Effector memory CD8-positive, alpha-beta T cell (primary cell): ENCODE measurements at places on chromosomes 6 and 20.

- no peak for DNase-seq
Measured at GRCh38 chr6:103983011-103983410, 876.7 kb downstream of the HACE1 start.

DNA sequence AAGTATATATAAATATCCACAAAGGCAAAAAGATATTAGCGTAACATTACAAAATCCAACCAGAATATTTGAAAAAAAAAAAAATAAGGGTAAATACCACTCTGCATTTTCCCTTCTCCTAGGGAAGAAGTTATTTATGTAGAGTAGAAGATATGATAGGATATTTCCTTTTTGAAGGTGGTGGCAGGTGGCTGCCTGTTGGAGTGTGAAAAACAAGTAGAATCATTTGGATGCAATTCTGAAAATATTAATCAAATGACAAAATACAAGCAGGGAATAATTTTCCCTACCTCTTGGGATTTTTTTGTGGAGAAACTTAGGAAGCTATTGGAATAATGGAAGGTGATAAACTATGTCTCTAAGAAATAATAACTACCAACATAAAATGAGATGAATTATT, 62.5 kb upstream of the OGFRL1 start:
- DNase-seq: no peak

- DNase-seq: no peak
Measured at GRCh38 chr6:147023148-147023547, 181.1 kb upstream of the STXBP5 start.

- no peak for DNase-seq
Measured at GRCh38 chr6:129516787-129517186, 193.2 kb downstream of the ARHGAP18 start.

DNA sequence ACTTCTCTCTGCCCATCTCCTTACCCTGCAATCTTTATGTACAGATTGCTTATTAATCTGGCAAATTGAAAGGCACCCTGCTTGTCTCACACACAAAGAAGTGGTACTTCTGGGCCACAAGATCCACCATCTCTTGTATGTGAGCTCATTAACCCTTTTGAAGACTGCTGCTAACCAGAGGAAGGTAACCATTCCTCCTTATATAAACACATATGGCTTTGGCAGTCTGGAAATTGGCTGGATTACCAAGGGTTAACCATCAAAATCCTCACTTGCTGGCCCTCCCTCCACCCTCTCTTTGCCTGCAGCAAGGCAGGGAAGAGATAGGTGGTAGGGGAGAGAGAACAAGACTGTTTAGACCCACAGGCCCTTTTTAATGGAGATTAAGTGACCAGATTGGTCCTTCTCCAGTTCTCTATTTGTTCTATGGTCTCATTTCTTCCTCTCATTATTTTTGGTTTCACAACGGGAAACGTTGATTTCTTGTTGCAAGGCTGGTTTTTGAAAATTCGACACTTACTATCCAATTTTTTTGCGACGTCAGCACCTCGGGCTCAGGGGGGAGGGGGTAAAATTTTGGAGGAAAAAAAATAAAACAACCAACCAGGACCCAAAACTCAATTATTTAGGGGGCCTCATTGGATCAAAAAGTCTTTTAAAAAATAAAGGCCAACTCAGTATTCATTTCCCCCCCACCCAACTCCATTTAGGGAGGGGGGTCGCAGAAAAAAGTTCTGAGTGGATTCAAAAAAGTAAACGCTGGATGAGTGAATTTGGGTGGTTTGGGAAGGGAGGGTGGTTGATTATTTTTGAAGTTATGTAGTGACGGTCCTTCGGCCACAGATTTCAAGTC, 859 bp downstream of the PPP1R10 start:
- DNase-seq: peak; percentile 45

- DNase-seq: no peak
Measured at GRCh38 chr6:44649365-44650025, 262.0 kb downstream of the CDC5L start.

DNA sequence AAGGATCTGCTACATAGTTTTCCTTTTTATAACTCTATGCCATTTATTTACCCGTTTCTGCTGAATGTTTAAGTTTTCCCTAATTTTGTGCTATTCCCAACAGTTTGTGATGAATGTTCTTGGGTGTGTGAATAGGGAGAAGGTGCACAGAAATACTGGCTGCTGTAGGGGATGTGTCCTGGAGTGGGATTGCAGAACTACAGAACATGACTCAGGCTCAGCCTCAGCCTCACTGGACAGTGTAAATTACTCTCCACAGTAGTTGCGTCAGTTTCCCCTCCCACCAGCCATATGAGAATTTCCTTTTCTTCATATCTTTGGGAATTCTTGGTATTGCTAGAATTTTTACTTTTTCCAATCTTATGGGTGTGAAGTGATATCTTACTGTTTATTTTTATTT, 57.0 kb downstream of the SLX4IP start:
- DNase-seq: no peak

- DNase-seq: no peak
Measured at GRCh38 chr6:138691595-138692057, 81.9 kb upstream of the CCDC28A start.

- no peak for DNase-seq
Measured at GRCh38 chr6:105711216-105711615, 308.3 kb upstream of the PREP start.

DNA sequence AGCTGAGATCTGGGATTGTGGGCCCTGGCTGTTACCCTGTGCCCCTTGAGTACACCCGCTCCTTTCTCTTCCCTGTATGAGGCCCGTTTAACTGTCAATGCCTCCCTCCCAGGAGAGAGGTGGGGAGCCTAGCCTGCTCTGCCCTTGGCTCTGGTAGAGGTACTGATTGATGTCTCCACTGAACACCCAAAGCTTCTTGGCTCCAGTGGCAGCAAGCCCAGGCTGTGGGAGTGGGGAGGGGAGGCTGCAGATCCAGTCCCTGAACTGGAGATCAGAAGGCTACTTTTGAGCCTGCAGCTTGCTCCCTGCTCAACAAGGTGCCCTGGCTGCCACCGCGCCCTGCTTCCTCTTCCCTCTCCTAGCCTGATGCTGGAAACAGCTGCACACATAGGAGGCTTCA, 7.5 kb downstream of the LRRC73 start:
- DNase-seq: no peak

GRCh38 chr6:119148098-119148824, 69.8 kb upstream of the FAM184A start:
- DNase-seq: no peak

DNA sequence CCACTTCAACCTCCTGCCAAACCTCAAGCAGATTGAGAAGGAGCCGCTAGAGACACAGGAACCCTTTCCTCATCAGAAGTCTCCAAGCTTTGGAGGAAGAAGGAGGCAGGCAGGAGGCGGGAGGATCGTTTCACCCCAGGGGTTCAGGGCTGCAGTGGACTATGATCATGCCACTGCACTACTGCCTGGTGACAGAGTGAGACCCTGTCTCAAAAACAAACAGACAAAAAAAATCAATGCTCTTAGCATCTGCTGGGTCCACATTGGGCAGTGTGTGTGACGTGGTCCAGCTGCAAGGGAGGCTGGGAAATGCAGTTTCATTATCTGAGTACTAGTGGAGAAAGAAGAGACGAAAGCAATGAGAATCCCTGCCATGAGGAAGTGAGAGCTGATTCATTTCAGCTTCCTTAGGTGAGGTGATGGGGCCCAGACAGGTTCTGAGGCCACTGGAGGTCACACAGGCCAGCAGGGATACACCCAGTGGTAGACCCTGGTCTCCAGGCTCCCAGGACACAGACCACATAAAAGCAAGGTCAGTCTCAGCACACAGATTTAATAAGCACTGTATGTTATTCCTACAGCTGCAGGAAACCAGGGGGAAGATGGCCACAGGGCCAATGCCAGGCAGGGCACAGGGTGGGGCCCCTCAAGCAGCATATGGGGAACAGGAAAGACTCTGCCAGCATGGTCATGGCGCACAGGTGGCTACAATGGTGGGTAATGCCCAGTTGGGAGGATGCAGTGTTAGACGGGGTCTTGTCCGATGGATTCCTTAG, 4.3 kb downstream of the GFRA4 start:
- DNase-seq: no peak

- DNase-seq: no peak
Measured at GRCh38 chr6:68726337-68726736, 91.3 kb downstream of the ADGRB3 start.

DNA sequence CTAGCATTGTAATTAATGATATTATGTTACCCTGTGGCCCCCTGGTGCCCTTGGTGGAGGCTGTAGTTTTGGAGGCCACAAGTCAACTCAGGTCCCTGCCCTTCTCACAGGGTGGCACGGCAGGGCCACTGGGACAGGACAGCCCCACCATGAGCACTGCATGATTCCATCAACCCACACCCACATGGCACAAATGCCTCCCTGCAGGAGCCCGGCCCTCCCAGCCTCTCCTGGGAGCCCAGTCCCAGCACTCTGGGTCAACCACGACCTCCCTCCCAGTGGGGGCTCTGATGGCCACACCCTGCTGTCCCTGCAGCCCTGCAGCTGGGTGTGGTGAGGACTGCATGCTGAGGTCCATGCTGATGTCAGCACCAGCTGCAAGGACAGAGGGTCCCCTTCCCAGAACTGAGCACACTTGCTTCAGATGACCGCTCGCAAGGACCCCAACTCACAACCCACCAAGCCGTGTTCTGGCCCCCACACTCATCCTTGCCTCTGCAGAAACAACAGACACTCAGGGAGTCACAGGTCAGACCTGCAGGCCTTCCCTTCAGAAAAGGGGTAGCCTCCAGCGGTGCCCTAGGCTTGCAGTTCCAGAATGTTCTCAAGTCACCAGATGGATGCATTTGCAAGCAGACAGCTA, 15.7 kb upstream of the CST7 start:
- DNase-seq: no peak

DNA sequence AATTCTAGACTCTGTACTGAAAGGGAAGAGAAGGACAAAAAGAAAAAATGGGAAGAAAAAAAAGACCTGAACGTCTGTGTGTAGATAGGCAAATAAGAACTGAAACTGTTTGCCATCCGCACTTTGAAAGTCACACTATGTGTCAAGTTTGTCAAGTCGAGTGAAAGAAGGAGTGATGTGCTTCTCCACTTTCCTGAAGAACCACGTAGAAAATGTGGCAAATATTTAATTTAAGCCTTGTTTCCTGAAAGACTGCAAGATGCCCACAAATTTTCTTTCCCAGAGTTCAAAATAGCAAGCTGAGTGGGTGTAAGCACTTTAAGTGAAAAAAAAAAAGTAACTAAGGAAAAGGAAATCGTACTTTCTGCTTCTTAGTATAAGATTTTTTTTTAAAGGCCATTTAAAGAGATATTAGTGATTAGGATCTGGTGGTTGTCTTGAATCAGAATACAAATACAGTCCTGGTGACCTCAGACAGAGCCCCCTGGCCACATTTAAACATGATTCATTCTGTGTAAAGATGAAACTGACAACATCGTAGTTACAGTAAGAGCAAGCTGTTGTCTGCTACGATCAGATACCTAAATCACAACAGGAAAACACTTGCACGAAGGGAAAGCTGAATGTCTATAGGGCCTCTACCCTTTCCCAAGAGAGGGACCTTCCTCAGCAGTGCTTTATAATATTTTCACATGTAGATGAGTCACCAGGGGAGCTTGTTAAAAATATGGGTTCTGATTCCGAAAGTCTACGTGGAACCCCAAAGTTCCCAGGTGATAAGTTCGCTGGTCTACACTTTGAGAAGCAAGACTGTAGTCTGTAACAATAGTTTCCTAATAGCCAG, 102.3 kb downstream of the HIVEP2 start:
- DNase-seq: peak; percentile 20

- DNase-seq: no peak
Measured at GRCh38 chr20:51077686-51078060, 54.8 kb upstream of the KCNG1 start.

- DNase-seq: no peak
Measured at GRCh38 chr20:52749938-52750337, 222.2 kb upstream of the TSHZ2 start.

- DNase-seq: no peak
Measured at GRCh38 chr20:37408302-37409193, 62.6 kb downstream of the SRC start.

DNA sequence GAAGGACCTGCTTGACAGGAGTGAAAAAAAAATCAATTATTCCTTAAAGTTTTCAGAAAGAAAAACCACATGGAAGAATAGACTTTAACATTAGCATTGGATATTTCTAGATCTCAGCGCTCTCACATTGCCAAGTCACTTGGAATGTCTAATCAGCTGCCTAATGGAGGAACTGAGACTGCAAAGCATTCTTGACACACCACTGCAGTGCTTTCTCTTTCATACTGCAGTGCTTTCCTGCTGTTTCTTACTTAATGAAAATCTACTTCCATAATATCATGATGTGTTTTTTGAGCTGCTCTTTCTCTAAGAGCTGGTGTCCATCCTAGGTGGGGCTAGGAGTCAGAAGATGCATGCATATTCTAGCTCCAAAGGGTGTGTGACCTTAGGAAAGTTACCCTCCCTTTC, 20.4 kb upstream of the MCM3 start:
- no peak for DNase-seq

- no peak for DNase-seq
Measured at GRCh38 chr6:16181439-16182297, 52.8 kb downstream of the MYLIP start.

- no peak for DNase-seq
Measured at GRCh38 chr6:90065173-90065572, 170.9 kb downstream of the GJA10 start.

DNA sequence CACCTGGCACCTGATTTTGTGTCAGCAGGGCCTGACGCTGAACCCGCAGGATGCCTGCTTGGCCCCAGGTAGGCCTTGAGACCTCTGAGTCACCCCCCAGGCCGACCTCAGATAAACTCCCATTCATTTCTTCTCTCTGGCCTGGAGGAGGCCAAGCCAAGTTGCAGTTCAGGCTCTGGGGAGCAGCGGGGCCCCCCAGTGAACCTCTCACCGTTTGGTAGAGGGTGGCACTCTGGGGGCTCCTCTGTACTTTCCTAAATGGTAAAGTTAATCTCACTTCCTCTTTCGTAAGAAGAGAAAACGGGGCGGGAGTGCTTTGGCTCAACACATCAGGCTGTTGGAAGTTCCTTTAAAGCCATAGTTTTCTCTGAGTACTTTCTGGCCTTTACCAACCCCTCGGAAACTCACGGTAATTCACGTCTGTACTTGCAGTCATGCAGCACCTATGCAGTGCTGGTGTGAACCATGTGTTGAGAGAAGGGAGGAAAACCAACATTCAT, 2.8 kb downstream of the SIRPA start:
- DNase-seq: no peak

- DNase-seq: no peak
Measured at GRCh38 chr6:161128680-161129196, 137.2 kb downstream of the MAP3K4 start.
